ENCODE measurements at places on chromosomes 13 and 19.

GRCh38 chr13:24564881-24565280, 52.3 kb upstream of the PARP4 start:
- no peak for DNase-seq

GRCh38 chr13:28618230-28618994, 40.5 kb upstream of the POMP start:
- DNase-seq, result no peak

DNA sequence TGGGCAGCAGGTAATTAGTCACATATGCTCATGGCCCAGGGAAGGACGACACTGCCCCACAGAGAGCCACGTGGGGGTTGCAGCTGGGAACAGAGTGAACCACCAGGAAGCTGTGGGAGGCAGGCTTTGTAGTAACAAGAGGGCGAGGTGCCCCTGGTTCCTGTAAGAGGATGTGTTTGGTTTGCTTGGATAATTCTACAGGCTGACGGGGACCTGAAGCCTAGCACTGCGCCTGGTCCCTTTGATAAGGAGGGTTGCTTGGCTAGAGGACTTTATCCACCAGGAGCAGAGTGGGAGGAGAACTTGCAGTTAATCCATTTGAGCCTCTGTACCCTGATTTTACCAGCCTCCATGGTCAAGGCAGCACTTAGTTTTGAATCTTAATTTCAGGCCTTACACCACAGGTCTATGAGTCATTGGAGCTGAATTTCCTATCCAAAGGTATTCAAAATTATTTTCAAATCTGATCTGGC, 67.4 kb upstream of the CLDN10 start:
- DNase-seq, result no peak

DNA sequence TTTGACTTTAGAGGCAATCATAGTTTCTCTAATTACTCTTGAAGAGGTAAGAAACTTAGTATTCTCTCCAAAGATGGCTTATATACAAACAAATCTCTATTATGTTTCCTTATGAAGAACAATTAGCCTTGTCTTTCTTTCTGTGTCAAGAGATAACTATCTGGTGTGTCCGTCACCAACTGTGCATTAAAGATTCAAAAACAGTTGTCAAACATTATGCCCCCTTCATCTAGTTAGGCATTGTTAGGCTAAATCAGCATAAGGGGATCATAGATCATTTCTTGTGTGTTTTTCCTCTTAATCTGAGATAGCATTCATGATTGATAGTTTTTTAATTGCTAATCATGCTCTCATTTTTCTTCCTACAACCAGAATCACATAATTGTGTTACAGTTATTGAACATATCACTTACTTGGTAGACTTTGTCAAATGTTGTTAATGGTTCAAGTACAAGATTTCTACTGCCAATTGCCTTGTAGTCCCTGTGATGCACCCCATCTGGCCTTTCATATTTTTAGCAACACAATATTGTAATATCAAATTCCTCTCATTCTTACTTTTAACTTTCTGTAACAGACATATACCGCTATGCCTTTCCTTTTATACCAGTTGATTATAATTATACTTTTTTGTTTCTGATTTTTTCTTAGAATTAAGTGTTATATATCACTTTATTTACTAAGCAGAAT, 612.7 kb downstream of the SLITRK6 start:
- DNase-seq, result no peak

Data from NCI-H774 (cell line).